Esophagus squamous epithelium (tissue), 5 donors: ENCODE measurements at places on chromosomes 5 and 9.

GRCh38 chr5:82593481-82593880 lies 315.3 kb upstream of the RPS23 start:
- DNase-seq: no peak

DNA sequence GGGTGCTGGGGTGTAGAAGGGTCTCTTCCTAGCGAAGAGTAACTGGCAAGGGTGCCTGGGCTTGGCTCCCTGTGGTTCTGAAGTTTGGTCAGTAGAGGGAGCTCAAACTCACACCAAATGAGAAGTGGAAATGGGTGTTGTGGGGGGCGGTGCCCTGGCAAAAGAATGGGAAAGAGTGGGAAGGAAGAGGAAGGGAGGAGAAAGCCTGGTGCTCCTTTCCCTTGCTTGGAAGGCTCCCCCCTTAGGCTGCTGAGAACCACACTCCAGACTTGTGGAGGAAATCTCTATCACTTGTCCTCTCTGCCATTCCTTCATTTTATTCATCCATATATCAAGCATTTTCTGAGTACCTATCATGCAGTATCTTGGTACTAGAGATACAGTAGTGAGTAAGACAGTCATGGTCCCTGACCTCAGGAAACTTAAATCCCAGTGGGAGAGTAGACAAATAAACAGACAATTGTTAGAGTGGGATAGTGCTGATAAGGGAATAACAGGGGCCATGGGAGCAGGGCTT lies 13.0 kb downstream of the SLC4A9 start:
- no peak for DNase-seq

- DNase-seq: no peak
These were observed 19.5 kb downstream of the CD74 start for GRCh38 chr5:150393096-150393645.

- DNase-seq: no peak
These were observed 66.6 kb downstream of the ABCA1 start for GRCh38 chr9:104861397-104861796.

GRCh38 chr5:142881076-142881783 lies 111.1 kb downstream of the ARHGAP26 start:
- DNase-seq: no peak

DNA sequence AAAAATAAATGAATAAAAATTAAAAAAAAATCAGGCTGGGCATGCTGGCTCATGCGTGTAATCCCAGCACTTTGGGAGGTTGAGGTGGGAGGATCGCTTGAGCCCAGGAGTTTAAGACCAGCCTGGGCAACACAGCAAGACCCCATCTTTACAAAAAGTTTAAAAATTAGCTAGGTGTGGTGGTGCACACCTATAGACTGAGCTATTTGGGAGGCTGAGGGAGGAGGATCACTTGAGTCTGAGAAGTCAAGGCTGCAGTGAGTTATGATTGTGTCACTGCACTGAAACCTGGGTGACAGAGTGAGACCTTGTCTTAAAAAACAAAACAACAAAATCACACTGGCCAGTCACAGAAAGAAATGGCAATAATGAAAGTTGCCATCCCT lies 3.4 kb upstream of the CNTRL start:
- no peak for DNase-seq

- no peak for DNase-seq
These were observed 88.7 kb downstream of the UGCG start for GRCh38 chr9:111985315-111985714.
